ENCODE measurements at places on chromosomes 3 and 15. TPM values are rescaled to one million over a fixed set of nuclear protein-coding genes. Genes with fewer than 3 reads are reported as not detected.

- H3K4me3 ChIP-seq = no peak overlapping the region
- DNase-seq = no peak
- no peaks in the 10 kb centered on the region for H3K4me1 ChIP-seq
- H3K27me3 ChIP-seq = no peaks in the 10 kb centered on the region
Observed at GRCh38 chr3:141388823-141389621, 20.7 kb downstream of the ZBTB38 start.

GRCh38 chr15:59148153-59148833, 43.3 kb downstream of the CCNB2 start:
- no peak overlapping the region for H3K27ac ChIP-seq
- DNase-seq = no peak
- H3K36me3 ChIP-seq = peaks cover 16% of the 10 kb centered on the region
- H3K4me1 ChIP-seq = no peaks in the 10 kb centered on the region
- no peak overlapping the region for H3K4me3 ChIP-seq

DNA sequence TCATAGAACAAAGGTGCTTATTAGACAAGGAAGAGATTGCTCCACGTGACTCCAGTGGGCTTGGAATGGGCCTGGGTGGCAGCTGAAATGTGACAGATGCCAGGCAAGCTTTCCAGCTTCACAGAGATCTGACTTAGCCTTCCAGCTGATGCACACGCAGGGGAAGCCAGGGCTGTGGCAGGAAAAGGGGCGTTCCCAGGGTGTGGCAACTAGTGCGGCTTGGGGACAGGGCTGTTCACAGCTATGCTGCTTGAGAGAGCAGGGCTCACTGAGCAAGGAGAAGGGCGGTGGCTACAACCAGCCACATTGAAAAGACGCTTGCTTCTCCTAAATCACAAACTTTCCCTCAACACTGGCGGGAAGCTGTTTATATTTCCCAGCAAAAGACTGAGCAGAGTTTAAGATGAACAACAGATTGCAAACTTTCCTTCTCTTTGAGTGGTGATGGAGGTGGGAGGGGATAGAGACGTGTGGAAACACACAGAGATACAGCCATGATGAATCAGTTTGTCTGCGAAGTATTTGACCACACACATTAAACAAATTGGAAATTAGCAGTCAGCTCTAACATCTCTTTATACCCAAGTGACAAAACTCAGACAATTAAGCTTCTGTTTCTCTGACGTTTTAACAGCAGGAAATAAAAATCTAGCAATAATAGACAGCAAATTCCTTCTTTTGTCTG, 127.5 kb downstream of the BDH1 start:
- H3K4me3 ChIP-seq = no peak overlapping the region
- no peaks in the 10 kb centered on the region for H3K27me3 ChIP-seq
- H3K36me3 ChIP-seq = no peaks in the 10 kb centered on the region
- H3K4me1 ChIP-seq = peaks cover 41% of the 10 kb centered on the region
- DNase-seq = peak; percentile 35

STAB1 gene
- total RNA-seq = 32.3 TPM

MAGEL2 gene
- not detected for total RNA-seq
